Stimulated activated CD4-positive, alpha-beta T cell treated with anti-CD3 and anti-CD28 coated beads, Interleukin-12 subunit alpha, Interleukin-12 subunit beta, amount 100 ng/mL, for 24 hours (primary cell): ENCODE measurements at places on chromosomes 2 and 18.

GRCh38 chr2:171345971-171346722 lies 87.6 kb downstream of the METTL8 start:
- no peak for DNase-seq

DNA sequence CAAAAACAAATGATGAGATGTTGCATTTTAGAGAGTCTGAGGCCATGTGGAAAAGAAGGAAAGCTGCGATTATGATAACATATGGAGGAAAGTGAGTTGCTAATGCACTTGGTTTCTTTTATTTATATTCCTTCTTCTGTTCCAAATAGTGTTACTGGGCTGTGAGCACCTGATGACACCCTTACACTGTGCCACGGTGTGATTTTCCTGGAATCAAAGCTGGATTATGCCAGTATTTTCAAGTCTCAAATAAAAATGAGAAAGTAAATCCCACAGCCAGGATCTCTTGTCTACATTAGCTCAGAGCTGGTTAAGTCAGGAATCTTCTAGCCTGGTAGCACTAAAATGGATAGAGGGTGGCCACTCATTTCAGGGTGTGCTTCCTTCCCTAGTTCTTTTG lies 670.8 kb downstream of the TDRD15 start:
- DNase-seq, result no peak

DNA sequence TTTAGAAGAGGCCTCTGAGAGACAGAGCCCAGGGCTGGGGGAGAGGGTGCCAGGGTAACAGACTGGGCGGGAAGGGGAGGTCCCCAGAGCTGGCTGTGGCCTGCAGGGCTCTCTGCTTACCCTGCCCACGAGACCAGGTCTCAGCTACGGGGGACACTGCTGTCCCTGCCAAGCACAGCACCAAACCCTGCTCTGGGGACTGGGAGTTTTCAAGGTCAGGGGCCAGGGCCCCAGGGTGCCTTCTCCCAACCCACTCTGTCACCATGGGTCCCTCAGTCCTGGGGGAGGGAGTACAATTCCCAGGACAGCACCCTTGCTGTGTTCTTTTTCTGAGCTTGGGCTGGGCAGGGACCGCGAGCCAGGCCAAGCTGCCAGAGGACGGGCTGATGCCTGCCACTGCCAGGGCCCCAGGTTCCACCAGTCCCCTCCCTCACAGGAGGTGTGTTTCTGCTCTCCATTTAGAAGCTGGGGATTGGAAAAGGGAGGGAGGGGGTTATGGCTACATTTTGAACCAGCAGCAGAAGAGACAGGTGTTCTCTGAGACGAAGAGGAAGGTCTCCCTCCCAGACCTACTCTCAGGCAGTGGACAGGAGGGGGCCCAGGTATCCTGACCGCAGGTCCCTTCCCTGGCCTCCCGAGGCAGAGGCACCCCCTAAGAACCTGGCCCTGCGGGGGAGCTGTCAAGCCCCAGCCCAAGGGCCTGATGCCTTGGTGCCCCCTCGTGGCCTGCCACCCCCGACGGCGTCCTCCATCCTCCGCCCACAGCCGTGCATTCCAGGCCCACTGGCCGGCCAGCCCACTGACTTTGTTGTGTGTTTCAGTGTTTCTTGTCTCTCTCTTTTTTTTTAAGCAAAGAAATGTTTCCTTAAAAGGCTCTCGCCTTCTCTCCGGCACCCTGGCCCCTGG lies 80.4 kb downstream of the TNS1 start:
- DNase-seq, result no peak

GRCh38 chr18:3903337-3903736 lies 453.4 kb downstream of the TGIF1 start:
- DNase-seq, result no peak

DNA sequence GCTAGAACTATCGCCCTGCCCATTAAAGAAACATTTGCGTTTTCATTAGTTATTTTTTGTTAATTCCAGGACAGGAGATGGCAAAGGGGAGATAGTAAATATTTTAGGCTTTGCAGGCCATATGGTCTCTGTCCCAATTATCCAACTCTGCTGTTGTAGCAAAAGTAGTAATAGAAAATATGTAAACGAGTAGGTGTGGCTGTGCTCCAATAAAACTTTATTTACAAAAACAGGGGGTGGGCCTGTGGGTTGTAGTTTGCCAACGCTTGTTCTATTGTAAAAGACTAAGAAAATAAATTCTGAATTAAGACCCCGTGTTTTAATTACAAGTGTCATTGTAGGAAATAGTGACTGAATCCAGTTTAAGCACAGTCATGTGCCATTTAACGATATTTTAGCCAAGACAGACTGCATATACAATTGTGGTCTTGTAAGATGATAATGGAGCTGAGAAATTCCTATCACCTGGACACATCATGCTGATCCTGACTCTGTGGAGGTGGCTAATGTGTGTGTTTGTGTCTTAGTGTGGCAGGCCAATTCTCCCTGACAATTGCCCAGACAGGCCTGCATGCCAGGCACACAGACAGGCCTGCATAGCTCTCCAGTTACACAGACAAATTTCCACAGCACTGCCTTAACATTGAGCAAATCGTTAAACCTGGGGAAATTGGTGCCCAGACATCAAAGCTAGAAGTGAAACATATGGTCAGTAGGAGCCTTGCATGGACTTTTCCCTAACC lies 76.4 kb downstream of the SKA1 start:
- DNase-seq, result no peak
